ENCODE measurements at places on chromosomes 7 and 10.

GRCh38 chr10:132744839-132745238, 41.1 kb downstream of the NKX6-2 start:
- ATAC-seq, result no peak

- no peak for ATAC-seq
Measured at GRCh38 chr10:117500456-117500855, 42.1 kb upstream of the EMX2 start.

GRCh38 chr10:108597031-108597430, 1326.3 kb downstream of the XPNPEP1 start:
- ATAC-seq, result no peak

- no peak for ATAC-seq
Measured at GRCh38 chr10:133141144-133141957, 18.7 kb upstream of the KNDC1 start.

DNA sequence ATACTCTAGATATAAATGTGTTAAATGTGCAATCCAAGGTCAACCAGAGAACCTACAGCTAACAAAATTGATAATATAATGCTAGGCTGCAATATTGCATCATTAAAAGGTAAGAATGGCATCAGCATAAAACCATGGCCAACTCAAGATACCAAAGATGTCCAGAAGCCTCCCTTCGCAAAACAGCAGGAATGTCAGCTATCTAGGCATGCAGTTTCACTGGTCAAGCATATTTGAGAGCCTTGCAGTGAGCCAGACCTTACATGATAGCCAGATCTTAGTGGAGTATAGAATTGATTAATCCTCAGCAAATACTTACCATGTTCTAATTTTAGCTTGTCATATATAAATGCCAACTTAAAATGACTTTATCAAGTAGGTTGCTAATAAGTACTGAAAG, 138.8 kb downstream of the ZEB1 start:
- no peak for ATAC-seq

DNA sequence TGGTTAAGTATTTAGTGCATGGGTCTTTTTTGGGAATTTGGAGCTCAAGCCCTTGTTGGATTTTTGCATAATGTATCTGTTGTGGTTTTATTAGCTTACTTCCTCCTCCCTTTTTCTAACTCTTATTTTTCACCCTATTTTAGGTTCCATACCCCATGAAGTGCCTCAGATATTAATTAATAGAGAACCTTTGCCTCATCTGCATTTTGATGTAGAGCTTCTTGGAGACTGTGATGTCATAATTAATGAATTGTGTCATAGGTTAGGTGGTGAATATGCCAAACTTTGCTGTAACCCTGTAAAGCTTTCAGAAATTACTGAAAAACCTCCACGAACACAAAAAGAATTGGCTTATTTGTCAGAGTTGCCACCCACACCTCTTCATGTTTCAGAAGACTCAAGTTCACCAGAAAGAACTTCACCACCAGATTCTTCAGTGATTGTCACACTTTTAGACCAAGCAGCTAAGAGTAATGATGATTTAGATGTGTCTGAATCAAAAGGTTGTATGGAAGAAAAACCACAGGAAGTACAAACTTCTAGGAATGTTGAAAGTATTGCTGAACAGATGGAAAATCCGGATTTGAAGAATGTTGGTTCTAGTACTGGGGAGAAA, 28.0 kb downstream of the SIRT1 start:
- no peak for ATAC-seq

DNA sequence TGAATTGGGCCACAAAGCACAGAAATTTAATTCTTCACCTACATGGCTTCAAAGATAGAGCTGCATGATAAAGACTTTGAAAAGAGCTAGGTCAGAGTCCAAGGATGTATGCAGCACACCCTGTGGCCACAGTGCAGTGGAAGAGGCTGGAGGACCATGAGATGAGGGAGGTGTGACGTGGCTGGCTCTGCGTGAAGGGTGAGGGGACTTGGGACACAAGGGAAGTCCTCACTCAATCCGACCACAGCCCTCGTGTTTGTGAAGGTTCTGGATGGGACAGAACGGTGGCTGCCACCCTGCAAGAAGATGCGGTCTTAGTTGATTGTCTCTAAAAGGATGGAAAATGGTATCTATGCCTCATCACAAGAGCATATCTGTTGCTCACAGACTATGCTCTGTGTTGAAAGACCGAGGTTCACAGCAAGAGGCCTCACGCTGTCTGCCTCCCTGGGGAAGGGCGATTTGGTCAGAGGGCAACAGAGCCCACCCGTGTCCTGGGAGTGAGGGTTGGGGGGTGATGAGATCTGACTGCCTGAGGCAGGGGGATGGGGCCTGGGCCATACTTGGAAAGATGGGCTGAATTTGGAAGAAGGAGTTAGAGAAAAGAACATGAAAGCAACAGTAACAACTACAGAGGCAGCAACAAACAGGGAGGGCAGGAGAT, 174.4 kb upstream of the SHH start:
- no peak for ATAC-seq

DNA sequence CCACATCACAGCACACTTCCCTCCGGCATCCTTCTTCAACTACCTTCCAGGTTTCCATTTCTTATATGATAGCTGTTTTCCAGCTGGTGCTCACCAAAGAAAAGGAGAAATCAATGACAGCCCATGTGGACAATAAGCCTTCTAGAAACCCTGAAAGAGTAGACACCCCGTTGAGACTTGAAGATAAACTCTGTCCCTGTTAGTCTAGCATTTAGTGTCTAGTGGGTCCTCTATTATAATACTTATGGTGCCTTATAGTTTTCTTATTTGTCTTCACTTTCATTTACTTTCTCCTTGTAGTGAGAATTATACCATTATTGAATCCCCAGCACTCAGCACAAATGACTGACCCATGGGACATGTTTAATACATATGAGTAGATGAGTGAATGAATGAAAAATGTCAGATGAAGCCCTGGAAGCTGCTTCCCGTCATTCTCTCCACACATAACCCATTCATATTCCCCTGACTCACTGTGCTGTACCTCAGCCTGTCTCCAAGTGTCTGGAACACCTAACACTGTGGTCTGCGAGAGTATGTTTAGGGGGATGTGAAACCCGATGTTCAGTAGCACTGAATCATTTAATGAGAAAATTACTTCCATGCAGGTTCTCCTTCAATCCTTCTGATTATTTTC, 377.6 kb downstream of the GPR158 start:
- ATAC-seq, result no peak

GRCh38 chr10:44992070-44992731, 8.5 kb upstream of the ZNF22 start:
- no peak for ATAC-seq

DNA sequence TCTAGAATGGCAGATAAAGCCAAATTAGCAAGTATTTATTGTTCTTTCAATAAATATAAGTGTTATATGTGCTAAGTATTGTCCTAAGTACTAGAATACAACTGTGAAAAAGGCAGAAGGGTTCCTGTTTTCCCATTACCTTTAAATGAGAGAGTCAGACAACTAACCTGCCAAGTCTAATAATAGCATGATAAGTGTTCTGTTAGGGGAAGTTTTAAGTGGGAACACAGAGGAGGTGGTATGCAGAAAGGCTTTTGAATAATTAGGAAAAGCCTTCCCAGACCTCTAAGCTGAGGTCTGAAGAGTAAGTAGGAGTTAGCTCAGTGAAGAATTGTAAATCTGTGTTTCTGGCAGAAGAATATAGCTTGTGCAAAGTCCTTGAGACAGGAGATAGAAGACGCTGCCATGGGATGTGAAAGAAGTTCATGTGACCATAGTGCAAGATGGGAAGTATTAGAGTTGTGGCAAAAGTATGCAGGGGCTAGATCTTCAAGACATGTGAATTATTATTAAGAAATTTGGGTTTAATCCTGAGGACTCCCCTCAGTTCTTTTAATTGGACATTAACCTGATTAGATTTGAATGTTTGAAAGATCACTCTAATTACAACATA, 12.5 kb downstream of the SHOC2 start:
- ATAC-seq, result no peak

DNA sequence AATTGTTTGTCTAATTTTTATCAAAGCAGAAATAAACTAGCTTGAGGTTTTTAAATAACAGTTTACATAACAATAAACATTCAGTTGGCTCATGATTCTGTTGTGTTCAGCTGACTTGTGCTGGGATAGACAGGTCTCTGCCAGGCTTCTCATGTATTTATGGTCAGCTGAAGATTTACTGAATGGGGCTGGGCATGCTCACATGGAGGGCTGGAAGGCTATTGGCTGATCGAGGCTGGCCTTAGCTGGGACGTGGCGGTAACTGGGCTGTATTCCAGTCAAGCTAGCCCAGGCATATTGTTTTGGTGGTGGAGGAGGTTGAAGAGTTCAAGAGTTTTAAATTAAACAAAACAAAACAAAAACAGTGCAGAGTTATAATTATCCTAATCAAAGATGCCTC, 251.0 kb upstream of the MTPN start:
- no peak for ATAC-seq

GRCh38 chr10:80498833-80499741, 38.6 kb upstream of the SH2D4B start:
- peak; percentile 98 for ATAC-seq

- ATAC-seq, result no peak
Measured at GRCh38 chr7:11313801-11314200, 340.1 kb downstream of the PHF14 start.

- no peak for ATAC-seq
Measured at GRCh38 chr7:42939457-42940240, 7.5 kb downstream of the MRPL32 start.

- ATAC-seq, result peak; percentile 86
Measured at GRCh38 chr7:14902589-14903067, at the start of gene DGKB. DGKB (minus strand) TSS chr7:14902751.

GRCh38 chr7:24825931-24826661, 68.8 kb upstream of the GSDME start:
- ATAC-seq, result peak; percentile 64

GRCh38 chr10:129940617-129941198, 23.4 kb downstream of the EBF3 start:
- no peak for ATAC-seq

DNA sequence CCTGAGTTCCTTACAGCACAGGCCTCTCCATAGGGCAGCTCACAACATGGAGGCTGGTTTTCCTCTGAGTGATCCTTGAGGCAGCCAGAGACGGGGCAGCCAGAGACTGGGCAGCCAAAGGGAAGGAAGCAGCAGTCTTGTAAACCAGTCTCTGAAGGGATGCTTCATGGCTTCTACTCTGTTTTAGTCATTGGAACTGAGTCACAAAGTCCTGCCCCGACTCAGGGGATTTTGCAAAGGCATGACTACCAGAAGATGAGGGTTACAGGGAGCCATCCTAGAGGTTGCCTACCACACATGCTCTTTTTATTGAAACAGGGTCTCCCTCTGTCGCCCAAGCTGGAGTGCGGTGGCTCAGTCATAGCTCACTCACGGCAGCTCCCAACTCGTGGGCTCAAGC, 44.4 kb upstream of the COMMD3 start:
- no peak for ATAC-seq

DNA sequence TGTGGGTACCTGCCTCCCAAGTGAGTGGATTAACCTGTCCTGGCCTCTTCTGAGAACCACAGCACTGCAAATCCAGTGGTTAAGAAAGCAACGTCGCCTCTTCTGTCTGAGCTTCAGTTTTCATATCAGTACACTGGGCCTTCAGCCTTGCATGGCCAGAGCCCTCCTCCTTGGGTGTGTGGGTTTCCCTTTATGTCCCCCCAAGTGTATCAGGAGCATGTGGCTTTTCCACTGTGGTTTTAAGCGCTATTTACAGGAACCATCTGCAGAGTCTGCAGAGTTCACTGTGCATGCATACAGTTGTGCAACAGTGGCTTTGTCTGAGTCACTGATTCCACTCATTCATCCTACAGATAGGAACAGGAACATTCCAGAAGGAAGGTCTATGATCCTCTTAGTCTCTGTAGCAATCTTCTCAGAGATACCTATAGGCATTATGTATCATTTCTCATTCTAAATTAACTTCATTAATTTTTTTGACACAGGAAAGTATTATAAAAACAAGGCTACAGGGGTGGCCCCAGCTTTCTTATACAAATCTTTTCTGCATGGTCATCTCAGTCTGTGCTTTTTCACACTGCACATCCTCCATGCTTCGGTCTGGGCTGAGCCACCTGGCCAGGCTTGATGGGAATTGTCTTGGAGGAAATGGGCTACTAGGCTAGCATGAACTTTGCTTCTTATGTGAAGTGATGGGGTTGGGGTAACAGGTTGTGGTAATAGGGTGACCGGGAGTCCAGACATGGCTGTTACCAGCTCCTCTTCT, 17.1 kb downstream of the MBL2 start:
- no peak for ATAC-seq

- ATAC-seq, result no peak
Measured at GRCh38 chr7:833601-834258, 1.5 kb downstream of the SUN1 start.

DNA sequence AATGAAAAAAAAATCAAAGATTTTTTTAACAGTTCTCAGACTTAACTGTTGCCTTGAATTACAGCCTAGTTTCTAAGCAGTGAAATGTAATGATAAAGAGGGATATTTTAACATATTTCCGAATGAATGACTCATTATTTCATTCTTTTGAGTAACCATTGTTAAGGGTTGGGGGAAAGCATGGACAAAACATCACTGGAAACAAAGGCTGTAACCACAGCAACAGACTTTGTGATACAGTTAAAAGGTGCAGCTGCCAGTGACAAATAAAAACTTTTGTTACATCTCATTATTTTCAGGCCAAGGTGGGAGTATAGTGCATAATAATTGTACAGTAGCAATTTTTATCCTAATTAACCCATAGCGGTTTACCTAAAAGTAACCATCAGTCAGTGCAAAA, 172.6 kb downstream of the LRRTM3 start:
- no peak for ATAC-seq

- ATAC-seq, result no peak
Measured at GRCh38 chr7:6262221-6262620, 10.2 kb downstream of the CYTH3 start.

DNA sequence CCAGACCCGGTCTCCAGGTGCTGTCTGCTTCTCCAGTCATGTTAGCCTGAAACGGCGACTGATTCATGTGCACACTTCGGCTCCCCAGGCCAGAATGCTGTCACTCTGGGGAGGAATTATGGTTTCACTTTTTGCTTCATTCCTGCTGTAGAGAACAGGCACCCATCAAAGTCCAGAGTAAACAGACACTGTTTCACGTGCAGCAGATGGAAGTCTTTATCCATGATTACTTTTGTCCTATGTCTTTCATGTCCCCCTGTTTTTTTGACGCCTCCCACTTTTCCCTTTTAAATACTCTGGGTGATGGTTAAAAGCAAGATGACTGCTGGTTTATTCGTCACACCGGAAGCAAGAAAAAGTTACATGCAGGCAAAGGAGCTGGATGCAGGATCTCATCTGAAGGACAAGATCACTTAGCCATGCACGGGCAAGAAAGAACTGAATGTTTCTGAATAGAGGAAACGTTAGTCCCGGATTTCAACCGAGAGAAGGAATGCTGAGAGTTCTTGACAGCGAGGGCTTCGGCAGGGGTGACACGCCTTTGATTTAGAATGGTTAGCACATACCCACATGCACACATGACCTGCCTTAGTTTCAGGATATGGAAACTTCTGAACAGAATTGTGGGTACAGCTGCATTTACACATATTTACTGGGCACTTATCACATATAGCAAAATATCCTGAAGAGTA, 250.0 kb upstream of the KLF6 start:
- no peak for ATAC-seq

Measured in SK-N-SH treated with all-trans-retinoic acid at 6 μM for 48 hours (cell line).